GM10248 (cell line): ENCODE measurements at places on chromosomes 12 and 14.

DNA sequence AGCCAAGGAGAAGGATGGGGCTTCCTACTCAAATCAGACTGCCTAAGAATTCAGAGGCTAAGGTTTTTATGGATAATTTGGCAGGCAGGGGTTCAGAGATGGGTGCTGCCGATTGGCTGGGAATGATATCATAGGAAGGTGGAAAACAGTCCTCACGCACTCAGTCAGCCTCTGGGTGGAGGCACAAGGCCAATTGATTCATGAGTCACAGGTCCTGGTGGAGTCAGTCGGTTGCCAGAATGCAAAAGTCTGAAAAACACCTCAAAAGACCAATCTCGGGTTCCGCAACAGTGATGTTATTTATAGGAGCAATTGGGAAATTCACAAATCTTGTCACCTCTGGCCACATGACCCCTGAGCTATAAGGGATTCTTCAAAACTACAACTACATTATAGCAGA lies 105.5 kb downstream of the GXYLT1 start:
- DNase-seq: no peak

GRCh38 chr14:33564774-33565630 lies 385.9 kb downstream of the EGLN3 start:
- peak; percentile 18 for DNase-seq

DNA sequence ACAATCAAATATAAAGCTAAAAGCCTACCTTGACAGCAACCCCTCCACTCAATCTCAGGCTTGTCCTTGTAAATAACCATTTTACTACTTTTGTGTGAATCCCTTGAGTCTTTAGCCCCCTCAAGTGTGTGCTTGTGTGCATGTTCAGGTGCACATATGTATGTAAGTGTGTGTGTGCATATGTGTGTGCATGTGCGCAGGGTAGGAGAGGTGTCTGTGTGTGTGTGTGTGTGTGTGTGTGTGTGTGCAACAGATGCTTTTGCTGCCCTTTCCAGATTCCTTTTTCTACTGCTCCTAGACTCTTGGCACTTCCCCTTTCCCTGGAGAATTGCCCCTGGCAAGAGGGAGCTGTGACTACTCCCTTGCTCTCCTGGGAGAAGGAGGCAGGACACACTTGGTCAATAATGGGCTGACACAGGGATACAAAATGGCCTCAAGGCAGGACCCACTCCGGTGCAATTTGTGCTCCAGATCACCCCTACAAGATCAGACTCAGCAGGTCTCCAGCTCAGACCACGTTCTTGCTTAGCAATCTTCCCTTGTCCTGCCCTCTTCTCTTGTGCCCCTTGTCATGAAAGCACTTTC lies 73.4 kb downstream of the IFNG start:
- no peak for DNase-seq

- peak; percentile 29 for DNase-seq
These were observed 26.5 kb downstream of the BMP4 start for GRCh38 chr14:53929871-53930715.

DNA sequence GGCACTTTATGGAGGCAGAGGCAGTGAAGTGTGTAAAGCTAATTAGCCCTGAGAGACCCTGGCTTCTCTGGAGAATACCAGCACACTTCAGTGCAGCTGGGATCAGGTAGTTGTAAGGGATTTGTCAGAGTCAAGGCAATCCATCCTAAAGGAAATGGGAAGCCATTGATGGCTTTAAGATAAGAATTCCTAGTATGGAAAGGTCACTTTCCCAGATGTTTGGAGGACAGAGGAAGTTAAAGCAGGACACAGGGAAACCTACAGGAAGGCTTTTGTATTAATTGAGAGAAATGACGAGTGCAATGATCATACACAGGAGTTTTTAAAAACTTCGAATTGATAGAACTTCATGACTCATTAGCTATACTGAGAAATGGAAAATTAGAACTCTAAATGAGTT lies 254.4 kb downstream of the SLC16A7 start:
- no peak for DNase-seq

DNA sequence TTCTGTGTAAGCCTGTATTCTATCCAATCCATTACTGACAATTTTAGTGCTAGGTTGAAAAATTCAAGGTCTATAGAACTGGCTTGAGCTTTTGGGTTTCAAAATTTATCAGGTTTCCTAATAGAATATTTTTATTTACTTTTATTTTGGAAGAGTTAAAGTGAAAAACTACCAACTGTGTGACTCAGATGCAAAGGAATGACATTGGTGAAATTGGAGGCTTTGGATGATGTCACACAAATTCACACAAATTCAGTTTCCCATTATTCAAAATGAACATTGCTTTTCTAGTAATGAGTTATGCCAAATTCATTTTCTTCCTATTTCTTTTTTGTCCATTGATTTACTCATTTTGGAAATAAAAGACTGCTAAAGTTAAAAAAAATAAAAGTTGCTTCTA lies 186.9 kb downstream of the ALX1 start:
- DNase-seq: no peak

DNA sequence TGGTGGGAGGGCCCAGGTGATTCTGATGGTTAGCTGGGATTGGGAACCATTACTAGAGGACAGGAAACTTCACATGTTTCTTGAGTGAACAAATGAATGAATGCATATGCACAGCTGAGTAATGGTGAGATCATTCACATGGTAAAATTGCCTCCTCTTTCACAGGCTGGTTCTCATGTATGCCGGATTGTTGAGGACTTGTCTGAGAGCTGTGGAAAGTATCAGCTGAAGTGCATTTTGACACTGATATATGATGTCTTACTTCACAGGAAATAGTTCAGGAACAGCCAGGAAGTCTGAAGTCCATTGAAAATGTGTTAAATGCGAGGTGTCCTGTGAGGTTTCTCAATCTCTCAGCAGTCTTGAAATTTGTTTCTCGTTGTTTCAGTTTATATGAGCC lies 77.6 kb upstream of the DACT1 start:
- DNase-seq: no peak

- no peak for DNase-seq
These were observed 11.1 kb downstream of the KRT77 start for GRCh38 chr12:52692254-52692653.

DNA sequence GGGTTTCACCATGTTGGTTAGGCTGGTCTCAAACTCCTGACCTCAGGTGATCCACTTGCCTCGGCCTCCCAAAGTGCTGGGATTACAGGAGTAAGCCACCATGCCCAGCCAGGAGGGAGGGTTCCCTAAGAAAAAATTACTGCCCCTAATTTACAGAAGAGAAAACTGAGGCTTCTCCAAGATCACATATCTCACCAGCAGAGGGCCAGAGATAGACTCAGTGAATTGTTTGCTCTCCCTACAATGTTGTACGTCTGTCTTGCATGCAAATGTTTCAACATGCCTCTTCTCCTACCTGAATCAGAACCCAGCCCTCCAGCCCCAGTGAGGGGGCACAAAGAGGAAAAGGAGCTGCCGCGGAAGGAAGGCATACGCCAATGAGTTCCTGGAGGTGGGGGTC lies 48.3 kb upstream of the TMEM263 start:
- peak; percentile 39 for DNase-seq

DNA sequence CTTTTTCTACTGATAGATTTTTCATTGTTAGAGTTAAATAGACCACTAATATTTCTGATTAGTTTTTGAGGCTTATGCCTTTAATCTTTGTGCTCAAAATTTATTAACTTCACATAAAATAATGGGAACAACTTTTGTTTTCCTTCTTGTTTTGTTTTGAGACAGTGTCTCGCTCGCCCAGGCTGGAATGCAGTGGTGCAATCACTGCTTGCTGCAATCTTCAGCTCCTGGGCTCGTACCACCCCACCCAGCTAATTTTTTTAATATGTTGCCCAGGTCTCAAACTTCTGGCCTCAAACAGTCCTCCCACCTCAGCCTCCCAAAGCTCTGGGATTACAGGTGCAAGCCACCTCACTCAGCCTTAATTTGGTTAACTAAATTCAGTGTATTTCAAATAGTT lies 16.8 kb downstream of the SCFD1 start:
- DNase-seq: no peak

DNA sequence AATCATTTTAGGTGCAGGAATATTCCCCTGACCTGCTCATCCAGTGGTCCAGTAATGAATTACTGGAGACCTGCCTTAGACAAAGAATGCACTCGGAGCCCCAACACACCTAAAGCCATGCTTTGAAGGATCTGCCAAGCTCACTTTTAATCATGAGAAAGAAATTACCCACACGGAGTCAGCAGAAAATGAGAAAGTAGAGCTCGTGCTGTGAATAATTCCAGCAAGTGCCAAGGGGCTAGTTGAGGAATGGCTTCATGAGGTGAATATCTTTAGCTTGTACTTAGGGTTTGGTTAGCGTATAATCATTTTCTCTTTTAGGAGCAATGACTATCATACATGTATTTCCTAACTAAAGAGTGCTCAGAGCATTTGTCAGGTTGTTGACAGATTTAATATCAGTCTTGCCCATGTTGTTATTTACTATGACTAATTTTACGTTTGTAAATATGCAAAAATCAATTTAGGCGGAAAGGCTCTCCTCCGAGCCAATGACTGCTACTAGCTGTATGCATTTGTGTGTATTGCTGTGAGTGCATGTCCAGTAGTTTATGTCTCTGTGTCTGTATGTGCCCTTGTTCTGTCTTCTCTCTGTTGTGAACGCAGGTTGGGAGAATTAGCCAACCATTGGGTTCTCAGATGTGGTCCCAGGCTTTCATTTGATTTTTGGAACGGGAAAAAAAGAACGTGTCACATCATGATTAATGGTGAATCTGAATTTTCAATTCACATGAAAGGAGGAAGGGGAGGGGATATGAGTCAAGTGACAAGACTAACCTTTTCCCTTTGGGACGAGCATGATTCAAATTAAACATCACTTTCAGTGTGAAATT lies 98.4 kb downstream of the RMST start:
- no peak for DNase-seq

GRCh38 chr12:12890543-12891079 lies 751 bp upstream of the GPRC5A start:
- peak; percentile 47 for DNase-seq

- DNase-seq: no peak
These were observed 10.1 kb downstream of the GSG1 start for GRCh38 chr12:13093191-13093847.

- no peak for DNase-seq
These were observed 206.4 kb upstream of the GZMB start for GRCh38 chr14:24840204-24840893.

DNA sequence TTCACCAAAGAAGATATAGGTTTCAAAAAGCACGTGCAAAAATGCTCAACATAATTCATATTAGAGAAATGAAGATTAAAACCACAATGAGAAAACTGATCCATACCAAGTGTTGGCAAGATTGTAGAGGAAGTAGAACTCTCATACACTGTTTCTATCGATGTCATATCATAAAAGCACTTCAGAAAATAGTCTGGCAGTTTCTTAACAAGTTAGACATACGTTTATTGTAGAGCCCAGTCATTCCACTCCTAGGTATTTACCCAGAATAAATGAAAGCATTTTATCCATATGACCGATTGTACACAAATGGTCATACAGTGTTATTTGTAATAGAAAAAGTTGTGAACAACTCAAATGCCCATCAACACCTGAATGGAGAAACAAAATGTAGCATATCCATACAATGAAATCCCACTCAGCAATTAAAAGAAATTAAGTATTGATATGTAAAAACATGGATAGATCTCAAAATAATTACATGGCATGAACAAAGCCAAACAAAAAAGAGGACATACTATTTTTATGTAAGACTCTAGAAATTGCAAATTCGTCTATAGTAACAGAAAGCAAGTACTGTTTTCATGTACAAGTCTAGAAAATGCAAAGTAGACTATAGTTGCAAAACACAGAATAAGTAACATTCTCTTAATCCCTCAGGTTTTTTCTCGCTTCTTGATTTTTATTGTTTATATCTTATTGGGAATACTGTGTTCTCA lies 41.0 kb downstream of the USP15 start:
- no peak for DNase-seq

GRCh38 chr12:48285751-48286650 lies 64.7 kb downstream of the ZNF641 start:
- no peak for DNase-seq

- no peak for DNase-seq
These were observed 17.4 kb upstream of the KLRF1 start for GRCh38 chr12:9809866-9810265.

DNA sequence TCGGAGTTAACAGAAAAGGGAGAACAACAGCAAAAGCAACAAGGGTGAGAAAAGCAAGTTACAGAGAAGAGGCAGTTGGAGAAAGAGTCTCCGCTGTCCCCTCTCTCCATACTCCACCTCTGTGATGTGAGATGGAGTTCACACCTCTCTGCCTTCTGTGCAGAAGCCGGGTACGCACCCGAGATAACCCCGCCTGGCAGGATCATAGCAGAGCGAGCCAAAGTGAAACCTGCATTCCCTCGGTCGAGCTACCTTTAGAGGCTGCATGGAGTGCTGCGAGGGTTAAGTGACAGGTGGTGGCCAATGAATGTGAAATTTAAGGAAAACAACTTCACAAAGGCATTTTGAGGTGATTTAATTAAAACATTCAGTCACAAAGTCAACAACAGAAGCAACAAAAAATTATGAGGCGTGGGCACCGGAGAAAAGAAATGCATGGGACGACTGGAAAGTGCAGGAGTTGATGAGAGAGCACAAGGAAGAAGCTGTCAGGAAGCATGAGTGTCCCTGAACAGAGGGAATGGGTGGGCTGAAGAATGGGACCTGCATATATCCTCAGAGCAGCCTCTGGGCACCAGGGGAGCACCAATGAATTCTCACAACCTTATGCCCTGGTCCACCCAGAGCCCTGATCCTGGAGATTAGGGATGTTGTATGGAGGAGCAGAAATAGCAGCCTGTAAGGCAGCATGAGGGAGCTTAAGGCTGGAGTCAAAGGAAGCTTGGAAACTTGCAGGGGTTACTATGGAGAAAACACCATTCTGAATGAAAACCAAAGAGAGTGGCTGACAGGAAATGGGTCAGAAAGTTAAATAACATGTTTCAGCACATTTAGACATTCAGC lies 208.3 kb downstream of the EMP1 start:
- no peak for DNase-seq

DNA sequence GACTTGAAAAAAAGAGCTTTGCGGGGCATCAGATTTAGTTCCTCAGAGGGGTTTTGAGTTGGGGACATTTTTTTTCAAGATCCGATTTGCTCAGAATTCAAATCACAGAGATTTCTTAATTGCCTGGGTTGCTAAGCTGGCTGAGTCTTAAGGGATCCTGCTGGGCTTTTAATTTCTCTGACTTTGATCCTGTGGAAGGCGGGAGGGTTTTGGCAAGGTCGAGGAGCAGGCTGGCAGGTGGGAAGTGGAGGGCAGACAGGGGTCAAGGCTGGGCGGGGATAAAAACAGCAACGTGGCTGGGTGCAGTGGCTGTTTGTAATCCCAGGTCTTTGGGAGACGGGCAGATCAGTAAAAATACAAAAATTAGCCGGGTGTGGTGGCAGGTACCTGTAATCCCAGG lies 33.5 kb upstream of the CCDC63 start:
- no peak for DNase-seq
